AG04449 (cell line): ENCODE measurements at places on chromosomes 5 and 9.

DNA sequence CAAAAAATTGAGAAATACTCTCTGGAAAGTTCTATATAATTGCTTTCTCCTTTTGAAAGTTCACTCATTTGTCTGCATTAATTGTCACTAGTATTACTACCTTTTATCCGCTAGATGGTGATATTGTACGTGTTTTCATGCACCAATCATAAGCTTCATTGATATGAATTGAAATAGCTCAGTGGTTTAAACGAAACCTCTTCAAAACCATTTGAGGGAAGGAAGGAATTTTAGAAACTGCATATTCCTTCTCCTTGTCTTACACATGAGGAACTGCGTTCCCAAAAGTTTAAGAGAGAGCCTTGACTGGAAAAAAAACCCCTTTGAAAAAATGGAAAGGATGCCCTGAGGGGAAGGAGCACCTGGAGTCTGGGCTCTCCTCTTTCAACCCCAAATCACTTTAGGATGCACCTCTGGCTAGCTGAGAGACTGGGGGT, 98.6 kb downstream of the YTHDC2 start:
- no peak for DNase-seq

GRCh38 chr9:14313951-14314423, at the start of gene NFIB:
NFIB (minus strand) TSS chr9:14314141; CDS start chr9:14313511, 630 bp downstream.
- DNase-seq = no peak

DNA sequence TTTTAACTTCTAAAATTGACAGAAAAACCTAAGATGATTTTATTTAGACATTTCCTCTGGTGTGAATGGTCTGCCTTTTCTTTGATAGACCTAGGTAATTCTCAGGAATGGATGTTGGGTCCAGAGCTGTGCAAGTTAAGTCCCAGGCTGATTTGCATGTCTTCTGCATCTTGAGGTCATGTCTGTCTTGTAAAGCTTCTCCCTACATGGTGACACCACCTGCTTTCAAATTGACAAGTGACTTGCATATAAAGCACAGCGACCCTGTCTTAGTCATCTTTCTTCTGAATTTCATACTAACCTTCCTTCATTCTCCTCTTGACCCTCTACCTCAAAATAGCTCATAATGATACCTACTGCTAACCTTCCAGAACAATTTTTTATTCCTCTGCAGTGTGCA, 29.2 kb downstream of the OSTF1 start:
- no peak for DNase-seq

- no peak for DNase-seq
Measured at GRCh38 chr5:138708791-138709190, 44.4 kb upstream of the CTNNA1 start.

DNA sequence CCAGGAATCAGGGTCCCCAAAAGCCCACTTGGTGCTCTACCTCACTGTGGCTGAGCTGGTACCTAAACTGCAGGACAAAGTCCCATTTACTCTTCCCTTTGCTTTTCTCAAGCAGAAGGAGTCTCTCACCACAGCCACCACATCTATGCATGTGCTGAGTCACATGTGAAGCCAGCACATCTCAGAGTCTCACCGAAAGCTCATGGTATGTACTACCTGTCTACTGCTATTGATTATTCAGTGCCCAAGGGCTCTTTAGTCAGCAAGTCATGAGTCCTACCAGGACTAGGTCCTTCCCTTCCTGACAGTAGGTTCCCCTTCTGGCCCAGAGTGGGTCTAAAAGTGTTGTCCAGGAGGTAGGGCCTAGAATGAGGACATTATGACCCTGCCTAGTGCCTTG, 130.7 kb upstream of the NTRK2 start:
- no peak for DNase-seq

GRCh38 chr9:89080193-89080592, 88.9 kb downstream of the S1PR3 start:
- DNase-seq = no peak

DNA sequence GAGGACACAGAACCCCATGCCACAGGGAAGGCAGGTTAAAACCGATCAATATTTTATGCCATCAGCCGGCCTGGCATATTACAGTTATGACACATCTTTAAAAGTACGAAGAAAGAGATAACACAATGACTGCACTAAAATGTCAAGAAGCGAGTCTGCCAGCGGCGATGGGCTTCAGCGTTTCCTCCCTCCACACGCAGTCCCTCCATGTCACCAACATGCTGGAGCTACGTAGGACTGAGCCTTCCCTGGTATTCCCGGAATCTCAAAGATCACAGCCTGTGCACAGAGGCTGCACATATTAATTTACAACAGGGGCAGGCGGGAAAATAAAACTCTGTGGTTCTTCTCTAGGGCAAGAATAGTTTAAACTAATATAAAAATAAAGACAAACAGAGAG, 257.7 kb downstream of the IRX1 start:
- DNase-seq = no peak

DNA sequence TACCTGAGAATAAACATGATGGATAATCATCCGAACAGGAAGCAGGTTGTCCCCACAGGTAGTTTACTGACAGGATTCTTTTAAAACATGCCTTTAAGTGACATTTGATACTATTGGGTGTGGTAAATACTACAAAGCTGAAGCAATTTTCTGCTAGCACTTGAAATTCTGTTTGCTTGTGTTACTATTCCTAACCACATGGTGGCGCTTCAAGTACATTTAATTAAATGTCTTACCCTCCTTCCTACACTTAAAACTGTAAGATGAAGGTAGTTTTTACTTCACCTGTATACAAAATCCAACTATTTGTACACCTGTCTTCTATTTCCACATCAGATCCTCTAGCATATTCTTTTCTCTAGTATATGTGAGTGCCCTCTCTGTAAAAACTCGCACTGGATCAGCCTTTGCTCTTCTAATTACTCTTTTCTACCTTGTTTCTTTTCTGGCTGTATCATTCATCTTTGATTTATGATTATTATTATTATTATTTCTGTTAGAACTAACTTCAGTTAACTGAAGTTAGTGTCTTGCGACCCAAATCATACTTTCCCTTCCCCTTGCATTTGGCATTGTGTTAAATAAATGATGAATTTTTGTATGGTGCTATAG, 18.4 kb downstream of the SLC25A46 start:
- no peak for DNase-seq
